Sigmoid colon (tissue), 7 donors: ENCODE measurements at places on chromosomes 1 and 21. TPM values are rescaled to one million over a fixed set of nuclear protein-coding genes. Genes with fewer than 3 reads are reported as not detected.

GRCh38 chr1:77421504-77422233 is 139.8 kb downstream of the AK5 start:
- no peak for DNase-seq

DNA sequence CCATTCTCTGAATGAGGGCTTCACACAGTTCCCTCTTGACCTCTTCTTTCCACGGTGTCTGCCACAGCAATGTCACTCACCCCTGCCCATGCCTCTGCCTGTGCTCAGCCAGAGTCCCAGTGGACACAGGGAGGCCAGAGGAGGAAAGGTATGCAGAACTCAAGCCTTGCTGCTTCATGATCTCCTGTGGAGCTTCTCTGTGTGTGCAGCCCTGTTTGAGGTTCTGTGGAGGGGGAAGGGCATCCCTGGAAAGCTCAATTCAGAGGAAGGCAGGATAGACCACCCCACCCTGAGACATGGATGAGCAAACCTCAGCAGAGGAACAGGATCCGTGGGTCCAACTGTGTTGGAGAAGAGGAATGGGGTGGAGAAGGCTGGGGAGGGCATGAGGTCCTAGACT is 2.0 kb downstream of the HCN3 start:
- DNase-seq: no peak

DNA sequence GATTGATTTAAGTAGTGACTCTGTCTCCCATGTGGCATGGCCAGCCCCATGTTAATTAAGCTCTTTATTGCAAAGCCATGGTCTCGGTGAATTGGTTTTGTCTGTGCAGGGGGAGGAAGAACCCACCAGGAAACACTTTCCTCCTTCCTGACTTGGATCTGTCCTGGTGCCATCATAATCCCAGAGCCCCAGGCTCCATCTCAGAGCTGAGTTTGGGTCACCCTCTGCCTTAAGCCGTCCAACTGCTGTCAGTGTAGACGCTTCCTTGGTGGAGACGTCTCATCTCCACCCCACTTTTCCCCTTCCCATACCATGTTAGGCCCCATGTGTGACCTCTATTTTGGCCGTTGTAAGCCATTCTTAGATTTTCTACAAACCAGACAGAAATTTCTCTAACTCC is 36.0 kb upstream of the COL6A2 start:
- peak; percentile 43 for DNase-seq

DNA sequence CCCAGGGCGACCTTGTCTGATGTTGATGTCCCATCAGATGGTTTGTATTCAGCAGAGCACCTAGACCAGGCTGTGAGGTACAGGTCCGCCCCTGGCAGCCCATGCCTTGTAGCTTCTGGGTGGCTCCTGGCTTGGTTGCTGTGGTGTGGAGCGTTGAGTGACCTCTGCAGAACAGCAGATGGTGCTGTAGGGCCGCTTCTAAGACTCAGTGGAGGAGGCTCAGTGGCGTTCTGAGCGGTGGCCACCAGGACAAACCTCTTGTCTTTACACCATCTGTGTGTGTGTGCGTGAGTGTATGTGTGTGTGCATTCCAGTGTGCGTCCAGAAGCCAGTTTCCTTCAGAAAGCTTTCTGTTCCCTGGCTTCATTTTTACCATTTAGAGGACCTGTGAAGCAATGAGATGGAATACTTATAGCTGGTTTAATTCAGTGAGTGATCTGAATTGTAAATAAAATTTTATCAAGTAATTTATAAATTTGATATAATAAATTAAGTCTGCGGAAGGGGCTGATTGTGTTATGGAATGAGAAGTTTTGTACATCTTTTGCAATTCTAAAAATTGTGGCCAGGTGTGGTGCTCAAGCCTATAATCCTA is 66.1 kb downstream of the ADARB1 start:
- peak; percentile 87 for DNase-seq

GRCh38 chr1:226964068-226964425 is 24.0 kb downstream of the COQ8A start:
- DNase-seq: no peak

DNA sequence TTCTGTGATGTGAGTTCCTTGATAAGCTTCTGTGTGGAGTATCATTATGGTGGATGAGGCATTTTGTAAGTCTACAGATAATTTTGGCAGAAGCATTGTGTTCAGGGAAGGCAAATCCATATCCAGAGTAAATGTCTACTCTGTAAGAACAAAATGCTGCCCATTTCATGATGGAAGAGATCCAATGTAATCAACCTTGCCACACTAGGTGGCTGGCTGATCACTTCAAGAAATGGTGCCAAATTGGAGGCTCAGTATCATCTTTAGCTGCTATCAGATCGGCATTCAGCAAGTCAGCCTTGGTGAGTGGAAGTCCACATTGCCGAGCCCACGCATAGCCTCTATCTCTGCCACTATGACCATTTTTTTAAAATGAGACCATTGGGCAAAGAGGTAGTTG is 565.8 kb upstream of the USP24 start:
- no peak for DNase-seq

DNA sequence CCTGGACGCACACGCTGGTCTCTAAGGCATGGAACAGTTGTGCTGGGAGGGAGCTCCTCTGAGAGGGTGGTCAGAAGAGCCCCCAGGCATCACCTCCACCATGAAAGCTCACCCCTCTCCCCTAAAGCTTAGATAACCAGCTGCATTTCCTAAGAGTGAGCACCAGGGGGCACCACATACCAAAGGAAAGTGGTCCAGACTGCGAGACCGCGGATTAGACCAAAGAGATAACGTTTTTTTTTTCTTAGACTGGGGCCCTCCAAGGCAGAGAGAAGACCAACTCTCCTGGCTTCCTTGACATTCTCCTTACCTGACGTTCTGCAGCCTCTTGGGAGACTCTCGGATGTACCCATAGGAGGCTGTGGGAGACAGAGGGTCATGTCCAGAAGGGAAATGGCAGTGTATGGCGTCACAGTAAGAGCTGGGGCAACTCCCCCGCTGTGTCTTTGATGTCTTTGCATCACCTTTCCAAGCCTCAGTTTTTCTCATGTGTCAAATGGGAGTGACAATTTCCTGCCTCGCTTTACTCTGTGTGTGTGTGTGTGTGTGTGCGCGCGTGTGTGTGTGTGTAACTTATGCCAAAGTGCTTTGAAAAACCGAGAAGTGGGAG is 12.3 kb upstream of the IFNLR1 start:
- DNase-seq: peak; percentile 83

DNA sequence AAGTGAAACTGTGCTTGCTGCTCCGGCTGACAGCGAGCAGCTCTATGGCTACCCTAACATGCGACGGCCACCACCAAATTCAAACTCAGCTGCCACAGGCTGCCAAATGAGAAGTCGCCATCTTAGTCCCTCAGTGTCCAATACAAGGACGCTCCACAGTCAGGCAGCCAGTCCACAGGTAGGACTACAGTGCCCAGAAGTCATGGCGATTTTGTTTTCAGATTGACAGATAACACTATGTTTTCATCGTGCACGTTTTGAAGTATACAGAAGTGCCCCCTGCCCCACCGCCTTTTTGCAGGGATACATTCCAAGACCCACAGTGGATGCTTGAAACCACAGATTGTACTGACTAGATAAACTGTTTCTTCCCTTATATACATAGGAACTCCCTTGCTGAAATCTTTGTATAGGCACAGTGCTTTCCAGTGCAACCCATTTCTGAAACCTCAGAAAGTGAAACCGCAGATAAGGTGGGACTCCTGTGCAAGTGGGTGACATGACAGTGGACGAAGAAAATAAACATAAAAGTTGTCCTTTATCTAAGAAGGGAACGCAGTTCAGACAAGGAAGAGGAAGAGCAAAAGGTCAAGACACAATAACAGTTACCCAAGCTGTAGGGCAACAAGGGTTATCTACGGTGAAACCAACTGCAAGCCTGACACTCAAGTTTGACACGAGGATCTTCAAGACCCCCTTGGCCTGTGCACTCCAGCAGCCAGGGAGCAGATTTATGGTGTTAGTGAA is 52.2 kb downstream of the STX6 start:
- no peak for DNase-seq

DNA sequence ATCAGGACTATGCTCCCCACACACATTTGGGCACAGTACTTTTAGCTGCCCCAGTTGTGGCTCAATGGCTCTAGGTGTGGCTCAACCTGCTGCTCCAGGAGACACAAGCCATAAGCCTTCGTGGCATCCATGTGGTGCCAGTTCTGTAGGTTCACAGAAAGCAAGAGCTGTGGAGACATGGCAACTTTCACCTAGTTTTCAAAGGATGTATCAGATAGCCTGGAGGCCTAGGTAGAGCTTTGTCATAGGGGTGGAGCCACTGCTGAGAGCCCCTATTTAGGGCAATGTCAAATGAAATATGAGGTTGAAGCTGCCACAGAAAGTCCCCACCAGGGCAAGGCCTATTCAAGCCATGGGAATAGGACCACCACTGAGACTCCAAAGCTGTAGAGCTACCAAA is 210.5 kb downstream of the LMO4 start:
- no peak for DNase-seq

- DNase-seq: no peak
Measured at GRCh38 chr1:8014381-8014988, 11.6 kb downstream of the ERRFI1 start.

- peak; percentile 6 for DNase-seq
Measured at GRCh38 chr1:156579472-156579871, at the start of gene TTC24. TTC24 (plus strand) TSS chr1:156579723; CDS start chr1:156581365, 1,642 bp downstream.

DNA sequence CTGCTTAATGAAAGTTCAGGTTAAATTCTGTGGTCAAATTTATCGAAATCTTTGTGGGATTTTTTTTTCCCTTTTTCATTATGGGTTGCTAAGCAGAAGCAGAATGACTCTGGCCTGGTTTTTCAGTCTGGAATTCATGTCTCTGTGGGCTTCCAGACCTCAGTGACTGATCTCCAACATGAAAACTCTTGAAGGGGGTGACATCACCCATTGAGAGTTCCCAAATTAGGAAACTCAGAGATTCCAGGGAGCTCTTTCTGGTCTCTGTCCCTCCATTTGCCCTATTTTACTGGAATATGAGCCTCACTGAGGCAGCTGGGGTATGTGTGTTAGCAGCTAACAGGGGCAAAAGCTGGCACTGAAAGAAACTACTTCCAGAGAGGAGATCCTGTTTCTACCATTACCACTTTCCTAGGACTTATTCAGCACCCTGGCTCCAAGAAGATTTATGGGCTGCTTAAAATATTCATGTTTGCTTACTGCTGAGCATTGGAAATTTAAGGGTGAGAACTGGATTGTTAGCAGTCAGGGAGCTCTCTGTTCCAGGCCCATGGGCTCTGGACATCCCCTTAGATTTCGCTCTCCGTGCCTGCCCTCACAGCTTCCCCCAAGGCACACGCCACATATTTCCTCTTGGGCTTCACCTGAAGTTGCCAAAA is 203.4 kb upstream of the SPAG17 start:
- no peak for DNase-seq

DNA sequence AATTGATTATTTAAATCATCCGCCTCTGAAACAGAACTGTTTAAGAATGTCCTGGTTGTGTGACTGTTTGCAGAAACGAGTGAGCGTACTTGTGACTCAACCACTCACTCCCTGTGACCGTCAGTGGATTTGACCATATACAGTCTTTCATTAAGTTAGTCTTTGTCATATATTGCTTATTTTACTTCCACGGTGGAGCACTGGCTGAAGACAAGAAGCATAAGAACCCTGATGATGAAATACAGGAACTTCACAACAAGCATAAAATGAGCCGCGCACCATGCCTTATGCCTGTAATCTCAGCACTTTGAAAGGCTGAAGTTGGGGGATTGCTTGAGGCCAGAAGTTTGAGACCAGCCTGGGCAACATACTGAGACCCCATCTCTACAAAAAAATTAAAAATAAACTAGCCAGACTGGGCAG is 194.0 kb downstream of the TOMM20 start:
- DNase-seq: no peak

DNA sequence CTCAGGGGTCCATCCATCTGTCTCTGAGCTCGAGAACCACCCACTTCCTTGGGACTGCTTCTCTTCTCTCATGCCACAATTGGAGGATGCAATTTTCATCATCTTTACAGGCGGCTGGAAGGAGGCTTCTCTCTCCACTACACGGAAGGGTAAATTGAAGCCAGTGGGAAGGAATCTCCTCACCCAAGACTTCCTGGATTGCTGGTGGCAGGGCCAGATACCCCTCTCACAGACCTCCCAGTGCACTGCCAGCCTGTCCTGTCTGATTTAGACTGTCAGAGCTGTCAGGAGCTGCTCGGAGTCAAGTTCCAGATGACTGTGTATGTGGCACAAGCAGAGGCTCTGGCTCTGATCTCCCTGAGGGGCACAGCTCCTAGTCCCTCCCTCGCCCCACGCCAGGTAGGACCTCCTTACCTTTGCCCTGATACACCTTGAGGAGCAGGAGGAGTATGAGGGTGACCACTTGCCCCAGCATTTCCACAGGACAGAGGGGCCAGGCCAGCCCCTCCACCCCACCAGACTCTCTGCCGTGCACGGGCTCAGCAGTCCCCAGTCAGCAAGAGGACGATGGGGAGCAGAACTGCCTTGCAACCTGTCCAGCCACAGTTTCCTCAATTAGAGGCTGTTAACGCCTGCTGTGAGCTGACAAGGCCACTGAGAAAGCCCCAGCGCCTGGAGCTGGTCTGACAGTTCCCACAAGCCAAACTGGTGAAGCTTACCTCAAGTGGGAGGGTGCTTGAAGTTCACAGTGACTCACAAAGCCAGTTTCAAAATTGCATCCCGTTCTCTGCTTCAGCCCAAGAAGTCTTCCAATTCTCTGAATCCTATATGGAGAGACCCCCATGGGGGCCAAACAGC is at the start of gene CD244:
TSS of gene CD244 (minus strand) at position 685 of the 858 bp plus-strand sequence. CDS start at position 475, 210 bp downstream.
- no peak for DNase-seq

DNA sequence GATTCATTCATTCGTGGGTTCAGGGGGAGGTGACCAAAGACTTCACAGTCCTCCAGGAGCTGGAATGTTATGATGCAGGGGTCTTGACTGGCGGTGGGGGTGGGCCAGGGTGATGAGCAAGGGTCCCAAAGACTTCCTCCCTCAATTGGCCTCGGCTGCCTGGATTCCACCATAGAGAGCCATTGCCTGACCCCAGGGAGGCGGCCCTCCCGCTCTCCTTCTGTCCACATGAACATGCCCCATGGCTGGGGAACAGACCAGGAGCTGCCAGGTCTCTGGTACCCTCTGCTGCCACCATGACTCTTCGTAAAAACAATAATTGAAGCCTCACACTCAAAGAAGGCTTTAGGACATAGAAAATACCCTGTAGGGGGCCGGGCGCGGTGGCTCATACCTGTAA is 102.5 kb upstream of the CASZ1 start:
- no peak for DNase-seq

GRCh38 chr21:15688016-15688415 is 41.8 kb upstream of the USP25 start:
- no peak for DNase-seq

Gene CFHR1
- total RNA-seq: not detected

Gene SV2A
- 6.9 TPM for total RNA-seq

Gene CHIA
- total RNA-seq: not detected

Gene CACNA1S
- not detected for total RNA-seq

Gene CENPL
- 4.9 TPM for total RNA-seq

Gene TNNT2
- not detected for total RNA-seq

Gene SFN
- 2.2 TPM for total RNA-seq

Gene PEX19
- 57.4 TPM for total RNA-seq

Gene TTC24
- total RNA-seq: not detected
